Glutamatergic neuron (in vitro differentiated cells): ENCODE measurements at places on chromosomes 13 and 19. TPM values are rescaled to one million over a fixed set of nuclear protein-coding genes. Genes with fewer than 3 reads are reported as not detected.
A peak's percentile ranks its signal among the peaks of the same experiment; 100 is the strongest.

The KLK12 gene
- 0.66 TPM for total RNA-seq

DNA sequence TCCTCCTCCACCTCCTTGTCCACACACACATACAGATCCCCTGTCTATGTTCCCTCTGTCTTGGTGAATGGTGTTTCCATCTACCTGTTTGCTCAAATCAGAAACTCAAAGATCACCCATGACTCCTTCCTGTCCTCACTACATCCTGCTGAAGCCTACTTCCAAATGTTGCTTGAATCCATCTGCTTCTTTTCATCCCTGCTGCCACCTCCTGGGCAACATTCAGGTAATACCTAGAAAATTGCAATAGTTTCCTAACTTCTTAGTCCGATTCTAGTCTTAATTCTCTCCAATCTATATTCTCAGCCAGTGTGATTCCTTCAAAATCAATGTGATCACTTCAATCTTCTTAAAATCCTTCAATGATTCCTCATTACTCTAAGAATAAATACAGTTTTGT, 155.5 kb upstream of the STARD13 start:
- no peak for DNase-seq

The RNF225 gene
- total RNA-seq = 0.44 TPM

The PEX11G gene
- 2.6 TPM for total RNA-seq

- DNase-seq = no peak
Observed at GRCh38 chr19:12987190-12987589, 8.1 kb upstream of the NFIX start.

GRCh38 chr13:44537248-44537647, 38.9 kb downstream of the TSC22D1 start:
- no peak for DNase-seq

GRCh38 chr13:30410705-30411125, 11.6 kb upstream of the UBE2L5 start:
- no peak for DNase-seq

DNA sequence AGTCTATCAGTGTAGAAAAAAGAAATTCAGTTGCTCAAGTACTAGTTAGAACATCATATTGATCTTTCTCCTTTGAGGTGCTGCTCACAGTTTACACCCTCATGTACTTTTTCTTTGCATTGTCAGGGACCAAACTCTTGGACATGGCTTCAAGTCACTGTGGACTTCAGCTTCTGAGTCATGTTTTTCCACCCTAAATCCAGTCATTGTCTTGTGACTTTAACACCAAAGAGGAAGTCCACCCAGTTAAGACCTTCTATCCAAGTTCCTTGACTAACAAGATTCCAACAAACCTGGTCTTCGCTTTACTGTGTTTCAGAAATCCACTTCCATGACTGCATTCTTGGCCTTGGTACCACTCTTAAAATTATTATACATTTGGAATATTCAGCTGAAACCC, 206.7 kb upstream of the ARGLU1 start:
- DNase-seq = no peak

- DNase-seq = no peak
Observed at GRCh38 chr19:37928527-37929286, 21.7 kb downstream of the SIPA1L3 start.

- no peak for DNase-seq
Observed at GRCh38 chr19:36258028-36258875, 43.3 kb downstream of the ZNF146 start.

GRCh38 chr13:36347531-36348210, 1.5 kb upstream of the SPART start:
- DNase-seq = no peak

- no peak for DNase-seq
Observed at GRCh38 chr19:22052644-22053013, 345 bp downstream of the ZNF257 start.

The PGLYRP2 gene
- not detected for total RNA-seq

GRCh38 chr13:21936674-21937073, 265.8 kb downstream of the FGF9 start:
- DNase-seq = no peak

The A1BG gene
- total RNA-seq = 27.3 TPM

- no peak for DNase-seq
Observed at GRCh38 chr13:112986946-112987681, 18.1 kb downstream of the MCF2L start.

- DNase-seq = no peak
Observed at GRCh38 chr13:44407891-44408290, 34.3 kb downstream of the SERP2 start.

The SLC25A30 gene
- 4.0 TPM for total RNA-seq

DNA sequence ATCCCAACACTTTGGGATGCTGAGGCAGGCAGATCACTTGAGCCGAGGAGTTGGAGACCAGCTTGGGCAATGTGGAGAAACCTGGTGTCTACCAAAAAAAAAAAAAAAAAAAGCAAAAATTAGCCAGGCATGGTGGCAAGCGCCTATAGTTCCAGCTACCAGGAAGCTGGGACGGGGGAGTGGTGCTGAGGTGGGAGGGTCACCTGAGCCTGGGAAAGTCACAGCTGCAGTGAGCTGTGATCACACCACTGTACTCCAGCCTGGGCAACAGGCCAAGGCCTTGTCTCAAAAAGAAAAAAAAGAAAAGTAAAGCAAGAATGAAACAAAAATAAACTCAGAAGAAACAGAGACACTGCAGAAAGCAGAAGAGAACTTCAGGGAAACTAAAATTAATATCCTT, 31.6 kb downstream of the MTRF1 start:
- no peak for DNase-seq

The EBI3 gene
- total RNA-seq = not detected

GRCh38 chr19:7932276-7932929, 6.5 kb upstream of the CTXN1 start:
- DNase-seq = no peak

DNA sequence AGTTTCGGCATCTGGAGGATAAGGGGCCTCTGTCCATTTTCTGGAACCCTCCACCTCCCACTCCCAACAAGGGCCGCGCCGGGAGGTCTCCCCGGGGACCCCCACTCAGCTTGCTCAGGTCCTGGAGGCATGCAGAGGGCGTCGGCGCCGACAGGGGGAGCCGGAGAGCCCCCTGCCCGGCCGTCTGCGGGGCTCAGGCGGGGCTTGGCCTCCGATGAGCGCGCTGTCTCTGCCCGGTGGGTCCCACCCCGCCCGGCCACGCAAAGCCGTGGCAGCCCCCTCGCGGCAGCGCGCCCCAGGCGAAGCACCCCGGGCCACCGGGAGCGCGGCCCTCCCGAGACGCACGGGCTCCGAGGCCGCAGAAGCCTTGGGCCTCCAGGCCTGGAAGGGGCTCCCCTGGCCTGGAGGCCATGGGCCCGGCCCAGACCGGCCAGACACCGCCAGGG, 149.7 kb upstream of the ZNF536 start:
- peak; percentile 76 for DNase-seq

DNA sequence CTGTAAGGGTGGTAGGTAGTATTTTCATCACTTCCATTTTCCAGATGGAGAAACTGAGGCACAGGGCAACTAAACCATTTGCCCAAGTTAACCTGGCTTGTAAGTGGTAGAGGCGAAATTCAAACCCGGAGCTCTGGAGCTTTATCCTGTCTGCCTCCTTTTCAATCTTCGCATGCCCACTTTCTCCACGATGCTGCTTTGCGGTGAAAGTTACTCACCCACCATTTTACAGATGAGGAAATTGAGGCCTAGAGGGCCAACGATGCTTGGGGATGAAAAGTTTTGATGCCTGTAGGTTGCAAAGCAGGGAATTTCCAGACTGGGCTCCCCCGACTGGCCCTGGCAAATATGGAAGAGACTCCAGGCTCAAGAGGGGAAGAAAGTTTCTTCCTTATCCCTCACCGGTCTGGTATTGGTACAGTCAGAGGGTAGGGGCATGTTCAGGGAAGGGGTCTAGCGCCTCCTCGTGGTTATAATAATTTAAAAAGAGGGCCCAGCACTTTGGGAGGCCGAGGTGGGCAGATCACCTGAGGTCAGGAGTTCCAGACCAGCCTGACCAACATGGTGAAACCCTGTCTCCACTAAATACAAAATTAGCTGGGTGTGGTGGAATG, 1.9 kb upstream of the SH2D3A start:
- no peak for DNase-seq

DNA sequence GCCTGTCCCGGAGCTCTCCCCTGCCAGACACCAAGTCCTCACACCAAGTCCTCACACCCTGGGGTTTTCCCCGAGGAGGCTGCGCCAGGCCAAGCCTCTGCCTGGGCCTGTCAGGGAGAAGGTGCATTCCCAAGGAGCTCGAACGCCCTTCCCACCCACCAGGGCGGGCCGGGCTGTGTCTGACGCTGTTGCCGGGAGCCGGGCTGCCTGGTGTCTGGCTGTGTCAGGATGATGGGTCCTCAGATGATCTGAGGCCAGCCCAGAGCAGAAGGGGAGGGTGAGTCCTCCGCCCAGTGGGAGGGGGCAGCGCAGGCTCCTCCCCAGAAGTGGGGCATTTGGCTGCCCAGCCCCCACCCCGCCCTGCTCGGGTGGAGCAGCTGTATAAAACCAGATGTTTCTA, 2.3 kb upstream of the HAS1 start:
- DNase-seq = no peak

The LILRA5 gene
- total RNA-seq = not detected

- no peak for DNase-seq
Observed at GRCh38 chr19:47095476-47096099, 18.0 kb downstream of the ZC3H4 start.

DNA sequence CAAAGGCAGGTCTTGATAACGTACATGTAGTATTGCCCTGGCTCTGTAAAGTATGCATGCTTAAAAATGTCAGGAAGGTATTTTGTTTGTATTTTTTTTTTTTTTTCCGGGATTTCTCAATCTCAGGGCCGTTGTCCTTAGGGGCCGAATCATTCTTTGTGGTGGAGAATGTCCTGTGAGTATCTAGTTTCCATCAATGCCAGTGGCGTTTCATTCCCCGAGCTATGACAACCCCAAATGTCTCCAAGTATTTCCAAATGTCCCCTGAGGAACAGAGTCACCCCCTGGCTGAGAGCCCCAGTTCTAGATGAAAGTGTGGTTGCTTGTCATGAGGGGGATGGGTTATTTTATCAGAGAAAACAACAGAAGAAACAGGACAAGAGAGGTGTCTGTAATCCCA, 68.7 kb downstream of the ACSBG2 start:
- DNase-seq = no peak

DNA sequence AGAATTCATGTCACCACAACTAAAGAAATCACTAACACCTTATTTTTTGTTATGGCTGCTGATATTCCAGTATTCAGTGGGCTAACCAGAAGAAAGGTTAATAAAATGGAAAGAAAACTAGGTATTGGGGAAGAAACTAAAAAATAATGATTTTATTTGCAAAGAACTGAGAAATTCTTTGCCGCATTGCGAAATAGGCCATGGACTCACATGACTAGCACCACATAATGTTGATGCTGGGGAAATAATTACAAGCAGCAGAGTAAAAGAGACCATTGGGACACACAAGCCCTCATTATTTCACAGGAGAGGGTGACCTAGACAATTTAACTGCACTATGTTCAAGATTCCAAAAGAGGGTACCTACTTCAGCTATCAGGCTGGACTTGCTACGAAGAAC, 1411.5 kb downstream of the SLITRK5 start:
- DNase-seq = no peak

DNA sequence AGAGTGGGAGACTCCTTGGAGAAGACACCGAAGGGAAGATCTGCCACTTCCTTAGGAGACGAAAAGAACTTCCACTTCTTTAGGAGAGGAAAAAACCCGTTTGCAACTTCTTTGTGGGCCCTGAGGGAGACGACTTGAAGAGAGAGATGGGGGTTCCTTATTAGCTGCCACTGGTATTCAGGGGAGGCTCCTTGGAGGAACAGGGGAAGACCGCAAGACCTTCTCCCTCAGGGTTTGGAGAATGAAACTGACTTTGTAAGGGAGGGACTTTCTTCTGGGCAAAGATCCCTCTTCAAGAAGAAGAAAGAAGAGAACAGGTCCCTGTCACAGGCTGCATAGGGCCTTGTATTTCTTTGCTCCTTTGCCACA, 416 bp downstream of the BCKDHA start:
- no peak for DNase-seq

DNA sequence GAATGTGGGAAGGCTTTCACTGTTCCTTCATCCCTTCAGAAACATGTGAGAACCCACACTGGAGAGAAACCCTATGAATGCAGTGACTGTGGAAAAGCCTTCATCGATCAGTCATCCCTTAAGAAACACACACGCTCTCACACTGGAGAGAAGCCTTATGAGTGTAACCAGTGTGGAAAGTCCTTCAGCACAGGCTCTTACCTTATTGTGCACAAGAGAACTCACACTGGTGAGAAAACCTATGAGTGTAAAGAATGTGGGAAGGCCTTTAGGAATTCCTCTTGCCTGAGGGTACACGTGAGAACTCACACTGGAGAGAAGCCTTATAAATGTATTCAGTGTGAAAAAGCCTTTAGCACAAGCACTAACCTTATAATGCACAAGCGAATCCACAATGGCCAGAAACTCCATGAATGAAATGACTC, 18.6 kb downstream of the ZNF177 start:
- no peak for DNase-seq

The SIGLECL1 gene
- total RNA-seq = not detected

DNA sequence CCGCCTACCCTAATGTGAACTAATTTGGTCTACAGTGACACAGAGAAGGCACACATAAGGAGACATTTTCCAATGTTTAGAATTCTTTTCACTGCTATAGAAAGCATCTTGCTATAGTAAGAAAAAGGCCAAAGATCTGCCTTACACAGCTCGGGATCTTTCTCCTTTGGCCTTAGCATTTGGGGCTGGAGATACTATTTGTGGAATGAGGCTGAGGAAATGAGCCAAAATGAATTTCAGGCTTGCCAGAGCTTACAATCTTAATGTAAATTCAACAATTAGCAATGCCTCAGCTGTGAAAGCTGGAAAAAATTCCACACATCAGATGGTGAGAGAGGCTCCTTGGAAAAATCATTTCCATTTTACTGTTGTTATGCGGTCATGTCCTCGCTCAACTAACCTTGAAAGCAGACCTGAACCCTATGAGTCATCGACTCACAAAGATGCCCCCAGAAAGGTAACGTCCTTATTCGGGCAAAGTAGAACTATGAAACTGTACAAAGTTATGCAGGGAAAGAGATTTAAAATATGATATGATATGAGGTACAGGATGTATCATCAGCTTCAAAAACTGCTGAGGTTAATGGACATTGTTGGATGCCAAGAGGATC, 324.5 kb upstream of the NBEA start:
- no peak for DNase-seq

The ZNF829 gene
- total RNA-seq = 4.5 TPM

The ANKRD24 gene
- 6.1 TPM for total RNA-seq

DNA sequence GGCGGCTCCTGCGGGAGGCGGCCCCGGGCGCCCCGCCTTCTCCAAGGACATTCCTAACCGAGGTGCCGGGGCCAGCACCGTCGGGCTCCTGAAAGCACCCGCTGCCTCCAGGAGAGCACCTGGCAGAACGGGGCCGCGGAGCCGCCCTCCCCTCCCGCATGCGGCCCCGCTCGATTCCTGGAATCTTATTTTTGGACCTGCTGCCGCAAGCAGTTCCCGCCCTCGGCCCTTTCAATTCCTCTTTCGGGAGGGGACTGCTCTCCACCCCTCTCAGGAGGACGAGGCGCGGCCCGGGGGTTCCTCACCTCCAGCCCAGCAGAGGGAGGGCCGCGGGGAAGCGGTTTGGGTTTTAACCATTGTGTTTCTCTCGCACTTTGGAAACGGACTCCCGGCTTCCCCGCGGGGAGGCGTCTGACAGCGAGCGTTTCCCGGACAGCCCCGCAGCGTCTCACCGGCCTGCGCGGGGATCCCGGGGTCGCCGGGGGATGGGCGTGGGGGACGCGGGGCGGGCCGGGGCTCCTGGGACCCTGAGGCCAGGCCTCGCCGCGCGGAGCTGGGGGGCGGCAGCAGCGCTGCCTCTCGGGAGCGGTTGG, 849 bp downstream of the GAS6 start:
- DNase-seq = peak; percentile 54
